ENCODE measurements at places on chromosomes 3 and 15.

GRCh38 chr3:127025456-127025855, 42.5 kb downstream of the PLXNA1 start:
- DNase-seq = no peak

GRCh38 chr3:158918008-158918407, 116.2 kb downstream of the MFSD1 start:
- DNase-seq = no peak

DNA sequence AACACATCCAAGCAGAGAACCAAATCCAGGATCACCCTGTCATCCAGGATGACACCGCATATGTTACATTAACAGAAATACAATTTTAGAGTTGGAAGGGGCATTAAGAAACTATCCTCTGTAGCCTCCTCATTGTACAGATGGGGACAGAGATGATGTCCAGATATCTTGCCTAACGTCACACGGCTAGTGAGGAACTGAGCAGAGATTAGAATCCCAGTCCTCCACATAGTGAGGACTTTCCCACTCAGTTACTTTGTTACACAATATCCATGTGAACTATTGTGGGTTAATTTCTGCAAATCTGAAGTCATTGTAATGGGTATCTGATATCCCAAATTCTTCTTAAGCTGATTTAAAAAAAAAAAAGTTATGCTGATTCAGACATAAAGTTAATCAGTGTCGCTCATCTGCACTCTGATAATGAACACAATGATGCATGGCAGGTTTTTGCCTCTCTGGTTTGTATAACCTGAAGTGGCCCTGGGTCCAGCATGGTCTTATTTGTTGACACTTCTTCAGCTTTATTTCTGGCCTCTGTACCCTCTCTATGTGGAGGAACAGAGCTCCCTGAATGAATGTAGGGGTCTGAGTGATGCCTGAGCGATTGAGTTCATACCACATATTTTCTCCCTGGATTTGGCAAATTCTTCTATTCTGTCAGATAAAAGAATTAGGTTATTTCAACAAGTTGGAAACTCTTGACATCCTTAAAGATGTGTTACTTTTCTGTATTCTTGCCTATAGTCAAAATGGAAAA, 76.0 kb upstream of the LIMD1 start:
- no peak for DNase-seq

DNA sequence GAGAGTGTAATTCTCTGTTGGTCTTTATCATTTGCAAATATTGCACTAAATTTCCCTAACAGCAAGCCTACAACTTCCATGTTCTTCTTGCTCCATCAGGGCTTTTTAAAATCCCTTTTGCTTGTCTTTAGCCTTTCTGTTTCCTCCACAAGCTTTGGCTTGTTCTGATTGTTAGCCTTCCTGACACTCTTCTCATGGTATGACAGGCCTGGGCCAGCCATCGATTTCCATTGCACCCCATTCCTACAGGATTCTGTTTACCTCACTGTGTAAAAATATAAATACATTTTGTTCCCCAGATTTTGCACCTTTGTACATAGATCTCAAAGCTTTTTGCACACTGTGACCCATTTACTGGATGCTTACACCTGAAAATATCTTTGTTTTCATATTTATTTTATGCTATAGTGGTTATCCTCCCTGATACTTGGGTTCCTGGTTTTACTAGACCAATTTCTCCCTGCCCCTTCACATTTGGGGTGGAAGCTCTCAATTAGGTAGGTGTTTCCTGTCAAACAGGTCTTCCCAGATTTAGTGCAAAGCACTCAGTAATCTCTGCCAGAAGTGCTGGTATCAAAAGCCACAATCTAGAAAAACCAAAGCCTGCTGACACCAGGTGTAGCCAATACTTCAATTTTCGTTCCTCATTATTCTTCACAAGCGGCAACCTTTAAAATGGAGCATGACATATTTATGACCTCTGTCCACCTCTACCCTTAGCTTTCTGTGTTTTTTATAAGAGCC, 57.9 kb upstream of the PPP2R3A start:
- peak; percentile 34 for DNase-seq

DNA sequence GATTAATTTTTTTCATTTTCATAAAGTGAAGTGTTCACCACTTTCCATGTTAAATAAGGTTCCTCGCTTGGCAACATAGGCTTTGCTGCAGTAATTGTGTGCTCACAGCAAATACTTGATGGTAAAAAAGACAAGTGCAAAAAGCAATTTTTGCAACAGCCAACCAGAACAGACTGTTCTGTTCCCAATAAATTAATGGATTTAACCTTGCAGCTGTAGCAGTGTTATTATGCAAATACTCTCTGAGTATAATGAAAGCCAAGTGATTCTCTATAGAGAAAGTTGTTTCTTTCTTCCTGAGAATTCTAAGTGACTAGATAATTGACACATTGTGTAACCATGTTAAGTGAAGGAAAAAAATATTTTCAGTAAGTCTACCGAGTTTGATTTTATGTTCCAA, 183.7 kb upstream of the NAALADL2 start:
- no peak for DNase-seq

All from NCI-H748 treated with DMSO at 0.1 percent for 48 hours (cell line).